Activated CD4-positive, alpha-beta T cell treated with anti-CD3 and anti-CD28 coated beads for 1 hour (primary cell): ENCODE measurements at places on chromosomes 12 and 14.

DNA sequence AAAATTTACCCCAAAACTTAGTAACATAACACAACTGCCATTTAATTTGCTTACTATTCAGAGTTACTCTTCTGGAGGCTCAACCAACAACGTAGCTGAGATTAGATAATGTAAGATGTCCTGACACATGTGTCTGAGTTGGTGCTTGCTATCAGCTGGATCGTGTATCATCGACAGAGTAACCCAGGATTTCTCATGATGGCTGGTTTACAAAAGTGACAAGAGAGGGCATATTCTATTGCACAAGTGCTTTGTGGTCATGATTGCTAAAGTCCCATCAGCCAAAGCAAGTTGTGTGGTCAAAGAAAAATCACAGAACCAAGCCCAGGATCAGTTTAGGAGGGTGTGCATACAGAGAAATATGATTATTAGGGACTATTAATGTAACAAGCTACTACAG is 73.4 kb downstream of the CAPZA3 start:
- no peak for DNase-seq

- no peak for DNase-seq
Observed at GRCh38 chr12:78612190-78612589, 252.4 kb upstream of the SYT1 start.

GRCh38 chr12:50282721-50283228 is 545 bp downstream of the LIMA1 start:
- no peak for DNase-seq

GRCh38 chr12:106358396-106359241 is 1.1 kb downstream of the POLR3B start:
- no peak for DNase-seq

DNA sequence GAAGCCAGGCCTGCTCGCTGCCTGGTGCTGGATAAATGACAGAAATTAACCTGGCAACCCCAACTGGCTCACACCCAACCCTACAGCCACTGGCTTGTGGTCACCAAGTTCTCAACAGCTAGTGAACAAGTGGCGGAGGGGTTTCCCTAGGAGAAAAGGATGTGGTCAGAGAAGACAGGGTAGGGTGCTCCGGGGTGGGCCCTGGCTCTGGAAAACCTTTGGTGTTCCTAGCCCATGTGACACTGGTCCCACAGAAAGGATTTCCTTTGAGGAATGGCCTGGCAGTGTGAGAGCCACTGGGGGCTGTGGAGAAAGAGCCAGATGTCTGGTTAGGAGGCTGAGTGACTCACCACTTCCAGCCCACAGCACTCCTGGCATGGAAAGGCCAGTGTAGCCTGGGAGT is 8.7 kb downstream of the SYNE3 start:
- DNase-seq, result no peak

DNA sequence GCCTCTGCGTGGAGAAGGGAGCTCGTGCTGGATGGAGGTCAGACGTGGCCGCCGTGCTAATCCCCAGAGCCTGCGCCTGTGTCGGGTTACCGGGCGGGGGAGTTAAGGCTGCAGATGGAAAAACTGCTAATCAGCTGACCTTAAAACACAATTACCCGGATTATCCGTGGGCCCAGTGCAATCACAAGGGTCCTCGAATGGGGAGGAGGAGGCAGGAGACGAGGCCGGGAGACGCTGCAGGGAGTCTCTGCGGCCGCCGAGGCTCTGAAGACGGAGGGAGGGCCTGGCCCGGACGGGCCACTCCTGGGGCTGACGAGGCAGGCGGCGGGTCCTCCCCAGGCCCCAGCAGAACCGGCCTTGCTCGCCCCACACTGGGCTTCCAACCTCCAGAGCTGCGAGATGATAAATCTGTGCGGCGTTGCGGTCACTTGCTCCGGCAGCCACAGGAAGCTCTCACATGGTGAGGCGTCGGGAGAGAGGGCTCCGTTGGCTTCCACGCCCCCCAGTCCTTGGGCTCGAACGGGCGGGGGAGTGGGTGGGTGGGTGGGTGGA is 32.9 kb upstream of the FBRSL1 start:
- no peak for DNase-seq

GRCh38 chr14:27040552-27040951 is 442.7 kb upstream of the NOVA1 start:
- DNase-seq, result no peak

GRCh38 chr14:100236881-100237280 is 2.1 kb upstream of the YY1 start:
- DNase-seq, result no peak

DNA sequence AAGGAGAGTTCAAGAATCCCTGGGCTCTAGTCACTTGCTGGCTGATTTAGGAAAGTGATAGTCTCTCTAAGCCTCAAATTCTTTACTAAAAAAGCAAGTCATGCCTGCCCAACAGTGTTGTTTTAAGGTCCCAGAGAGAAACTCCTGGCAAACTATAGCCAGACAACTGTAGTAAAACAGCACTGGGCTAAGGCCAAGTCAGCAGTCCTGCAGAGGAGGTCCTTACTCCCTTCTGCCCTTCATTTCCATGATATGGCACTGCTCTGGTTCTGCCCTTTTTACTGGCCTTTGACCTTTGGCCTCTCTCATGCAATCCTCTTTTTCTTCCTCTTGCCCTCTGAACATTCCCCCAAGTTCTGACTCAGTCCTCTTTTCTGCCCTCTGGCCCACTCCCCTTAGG is 74.9 kb downstream of the VWF start:
- no peak for DNase-seq

DNA sequence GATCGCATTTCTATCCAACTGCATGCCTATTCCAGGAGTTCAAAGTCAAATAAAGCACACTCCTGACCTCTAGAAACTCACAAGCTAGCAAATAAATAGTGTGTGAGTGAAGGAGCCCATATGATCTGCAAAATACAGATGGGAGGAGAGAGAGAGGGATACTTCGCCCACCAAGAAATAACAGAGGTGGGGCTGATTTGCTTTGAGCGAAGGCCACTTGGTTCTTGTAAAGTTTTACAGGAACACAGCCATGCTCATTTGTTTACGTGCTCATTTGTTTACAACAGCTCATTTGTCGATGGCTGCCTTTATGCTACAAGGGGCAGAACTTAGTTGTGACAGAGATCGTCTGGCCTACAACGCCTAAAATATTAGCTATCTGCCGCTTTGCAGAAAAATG is 63.4 kb upstream of the GPATCH2L start:
- no peak for DNase-seq

GRCh38 chr12:31819427-31819826 is 90.6 kb upstream of the AMN1 start:
- no peak for DNase-seq

DNA sequence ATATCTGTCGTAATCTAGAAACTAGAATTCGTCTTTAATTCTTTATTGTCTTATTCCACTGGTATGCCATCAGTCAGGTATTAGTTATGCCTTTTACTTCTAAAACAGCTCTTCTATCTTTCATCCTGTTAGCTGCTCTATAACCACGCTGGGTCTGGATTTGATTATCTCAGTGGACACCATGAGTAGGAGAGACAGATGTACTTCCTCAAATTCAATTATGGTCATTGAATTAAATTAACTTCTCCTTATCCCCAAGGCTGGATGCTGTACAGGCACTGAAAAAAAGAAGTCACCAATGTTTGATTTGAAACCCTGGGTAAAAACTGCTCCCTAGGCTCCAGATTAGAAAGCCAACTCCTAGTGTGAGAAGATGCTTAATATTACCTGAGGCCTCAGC is 107.3 kb downstream of the PIK3C2G start:
- DNase-seq, result no peak

DNA sequence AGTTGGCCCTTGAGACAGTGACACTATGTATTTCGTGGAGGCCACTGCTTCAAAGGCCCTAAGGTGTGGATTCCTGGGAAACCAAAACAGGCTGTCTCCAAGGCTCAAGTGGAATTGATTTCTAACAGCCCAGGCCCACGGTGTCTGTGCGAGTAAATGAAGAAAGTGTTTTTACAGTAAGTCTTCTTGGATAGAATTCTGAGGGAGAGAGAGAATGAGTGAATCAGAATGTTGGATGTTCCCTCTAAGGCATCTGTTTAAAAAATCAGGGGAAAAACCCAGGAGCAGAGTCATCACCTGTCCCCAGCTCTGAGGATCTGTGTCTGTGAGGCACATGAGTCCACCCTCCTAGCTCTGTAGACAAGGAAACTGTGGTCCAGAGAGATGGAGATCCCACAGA is 22.3 kb upstream of the BDKRB1 start:
- no peak for DNase-seq

DNA sequence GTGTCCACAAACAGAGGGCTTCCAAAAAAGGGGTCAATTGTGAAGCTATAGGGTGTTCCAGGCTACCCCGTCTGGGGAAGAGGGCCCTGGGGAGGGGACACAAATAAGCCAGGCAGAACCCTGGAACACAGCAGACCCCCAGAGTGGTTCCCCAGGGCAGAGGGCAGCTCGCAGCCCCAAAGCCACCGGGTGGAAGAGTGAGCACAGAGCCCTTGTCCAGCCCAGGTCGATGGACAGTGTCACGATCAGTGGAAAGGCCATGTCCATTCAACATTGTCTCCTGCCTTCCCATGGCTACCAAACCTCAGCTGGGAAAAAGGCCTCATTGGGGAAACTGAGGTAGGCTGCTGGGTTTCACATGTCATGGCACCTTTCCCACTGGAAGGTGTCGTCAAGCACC is 131.4 kb downstream of the DICER1 start:
- no peak for DNase-seq

DNA sequence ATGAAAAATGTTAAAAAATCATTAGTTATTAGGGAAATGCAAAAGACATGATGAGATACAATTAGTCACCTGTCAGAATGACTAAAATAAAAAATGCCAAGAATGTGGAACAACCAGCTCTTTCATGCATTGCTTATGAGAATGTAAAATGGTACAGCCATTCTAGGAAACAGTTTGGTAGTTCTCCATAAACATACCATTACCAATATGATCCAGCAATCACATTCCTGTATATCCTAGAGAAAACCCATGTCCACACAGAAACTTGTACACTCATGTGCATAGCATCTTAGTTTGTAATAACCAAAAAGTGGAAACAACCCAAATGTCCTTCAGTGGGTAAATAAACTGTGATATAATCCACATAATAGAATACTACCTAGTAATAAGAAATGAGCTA is 245.7 kb downstream of the FUT8 start:
- DNase-seq, result no peak

GRCh38 chr14:71733210-71733883 is 198.9 kb upstream of the RGS6 start:
- DNase-seq, result no peak

- peak; percentile 60 for DNase-seq
Observed at GRCh38 chr14:97602438-97603117, 805.4 kb downstream of the VRK1 start.

- no peak for DNase-seq
Observed at GRCh38 chr12:24138041-24138440, 188.6 kb upstream of the SOX5 start.

DNA sequence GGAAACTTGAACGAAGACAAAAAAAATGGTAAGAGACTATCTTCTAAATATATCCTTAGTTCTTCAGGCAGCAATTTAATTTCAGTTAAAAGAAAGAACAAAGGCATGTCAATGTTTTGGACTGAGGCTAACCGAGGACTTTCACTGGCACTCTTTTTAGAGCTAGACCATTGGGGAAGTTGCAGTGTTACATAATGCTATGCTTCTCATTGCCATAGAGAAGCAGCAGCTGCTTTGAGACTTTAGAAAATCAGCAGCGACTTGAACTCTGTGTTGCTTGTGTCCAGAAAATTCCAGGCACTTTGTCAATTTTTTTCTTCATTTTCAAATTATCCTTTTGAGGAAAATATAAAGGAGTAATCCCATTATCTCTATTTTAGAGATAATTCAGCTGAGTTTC is 964.2 kb downstream of the NRXN3 start:
- no peak for DNase-seq
